ENCODE measurements at places on chromosomes 16 and 17. TPM values are rescaled to one million over a fixed set of nuclear protein-coding genes. Genes with fewer than 3 reads are reported as not detected.

- peaks cover 22% of the 10 kb centered on the region for H3K27me3 ChIP-seq
- H3K27ac ChIP-seq = no peak overlapping the region
- no peaks in the 10 kb centered on the region for H3K36me3 ChIP-seq
- no peak overlapping the region for H3K4me3 ChIP-seq
- H3K4me1 ChIP-seq = peaks cover 41% of the 10 kb centered on the region
Measured at GRCh38 chr16:2839650-2840450, 9.7 kb downstream of the ZG16B start.

- H3K4me3 ChIP-seq = no peak overlapping the region
- no peaks in the 10 kb centered on the region for H3K4me1 ChIP-seq
- no peaks in the 10 kb centered on the region for H3K36me3 ChIP-seq
- peaks cover 34% of the 10 kb centered on the region for H3K27me3 ChIP-seq
- no peak overlapping the region for H3K27ac ChIP-seq
Measured at GRCh38 chr16:29779474-29779873, 1.4 kb downstream of the ZG16 start.

GRCh38 chr17:15973016-15973415 lies 26.5 kb downstream of the ZSWIM7 start:
- peaks cover 32% of the 10 kb centered on the region for H3K36me3 ChIP-seq
- H3K27me3 ChIP-seq = no peaks in the 10 kb centered on the region
- no peak overlapping the region for H3K4me3 ChIP-seq
- no peak for DNase-seq

DNA sequence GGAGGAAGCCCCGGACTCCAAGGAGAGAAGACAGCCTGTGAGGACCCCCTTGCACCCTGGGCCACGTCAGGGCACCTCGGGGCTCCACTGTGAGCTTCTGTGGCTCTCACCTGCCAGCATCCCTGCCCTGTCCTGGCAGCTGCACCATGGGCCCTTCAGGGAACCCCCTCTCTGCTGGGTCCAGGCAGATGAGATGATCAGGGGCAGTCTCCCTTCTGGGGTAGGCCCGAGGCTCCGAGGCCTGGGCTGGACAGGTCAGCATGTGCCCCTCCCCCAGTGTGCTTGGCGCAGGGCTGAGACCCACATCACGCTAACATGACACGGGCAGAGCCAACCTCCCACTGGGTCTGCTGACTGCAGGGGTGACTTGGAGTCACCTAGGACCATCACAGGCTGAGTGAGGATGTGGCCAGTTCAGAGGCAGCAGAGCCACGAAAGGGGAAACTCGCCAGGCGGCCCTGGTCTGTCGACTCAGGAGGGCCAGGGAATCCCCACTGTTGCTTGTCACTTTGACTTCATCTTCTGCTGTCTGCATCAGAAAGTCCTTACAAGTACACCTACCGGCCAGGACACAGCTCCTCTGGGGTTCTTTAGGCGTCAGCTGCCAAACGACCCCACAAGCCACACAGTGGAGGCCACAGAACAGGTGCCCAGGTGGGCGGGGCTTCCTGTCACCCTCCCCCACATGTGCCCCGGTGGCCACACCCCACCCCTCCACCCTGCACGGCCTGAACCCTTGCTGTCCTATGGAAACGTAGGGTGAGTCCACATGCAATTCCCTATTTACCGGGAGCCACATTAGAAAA lies 2.2 kb downstream of the GALNS start:
- no peak overlapping the region for H3K27ac ChIP-seq
- DNase-seq = peak; percentile 35
- no peaks in the 10 kb centered on the region for H3K27me3 ChIP-seq
- H3K4me1 ChIP-seq = peaks cover 55% of the 10 kb centered on the region
- no peak overlapping the region for H3K4me3 ChIP-seq

- H3K4me1 ChIP-seq = no peaks in the 10 kb centered on the region
- peaks cover 85% of the 10 kb centered on the region for H3K36me3 ChIP-seq
- no peak overlapping the region for H3K27ac ChIP-seq
- H3K27me3 ChIP-seq = no peaks in the 10 kb centered on the region
- no peak for DNase-seq
- no peak overlapping the region for H3K4me3 ChIP-seq
Measured at GRCh38 chr16:27489421-27489820, 60.3 kb downstream of the GTF3C1 start.

GRCh38 chr16:22004341-22004740 lies 3.4 kb upstream of the PDZD9 start:
- no peaks in the 10 kb centered on the region for H3K36me3 ChIP-seq
- no peak overlapping the region for H3K27ac ChIP-seq
- DNase-seq = no peak
- H3K4me3 ChIP-seq = no peak overlapping the region
- H3K27me3 ChIP-seq = peaks cover 4% of the 10 kb centered on the region

- H3K27ac ChIP-seq = no peak within 1 kb of the TSS
- peaks cover 18% of the 10 kb centered on the region for H3K4me1 ChIP-seq
- peaks cover 15% of the 10 kb centered on the region for H3K27me3 ChIP-seq
- peak; percentile 91 for DNase-seq
- H3K36me3 ChIP-seq = no peaks in the 10 kb centered on the region
Measured at GRCh38 chr16:50548125-50548908, at the start of gene NKD1. Gene NKD1, plus strand, starts transcription at chr16:50548396. Its CDS starts 158 bp downstream, at chr16:50548554.

GRCh38 chr16:72935896-72936295 lies 112.0 kb downstream of the ZFHX3 start:
- peaks cover 24% of the 10 kb centered on the region for H3K27me3 ChIP-seq
- H3K27ac ChIP-seq = no peak overlapping the region
- no peak for DNase-seq
- H3K36me3 ChIP-seq = no peaks in the 10 kb centered on the region

- no peaks in the 10 kb centered on the region for H3K27me3 ChIP-seq
- H3K27ac ChIP-seq = no peak overlapping the region
- no peak overlapping the region for H3K4me3 ChIP-seq
- no peaks in the 10 kb centered on the region for H3K36me3 ChIP-seq
Measured at GRCh38 chr16:14095883-14096551, 24.9 kb downstream of the MRTFB start.

DNA sequence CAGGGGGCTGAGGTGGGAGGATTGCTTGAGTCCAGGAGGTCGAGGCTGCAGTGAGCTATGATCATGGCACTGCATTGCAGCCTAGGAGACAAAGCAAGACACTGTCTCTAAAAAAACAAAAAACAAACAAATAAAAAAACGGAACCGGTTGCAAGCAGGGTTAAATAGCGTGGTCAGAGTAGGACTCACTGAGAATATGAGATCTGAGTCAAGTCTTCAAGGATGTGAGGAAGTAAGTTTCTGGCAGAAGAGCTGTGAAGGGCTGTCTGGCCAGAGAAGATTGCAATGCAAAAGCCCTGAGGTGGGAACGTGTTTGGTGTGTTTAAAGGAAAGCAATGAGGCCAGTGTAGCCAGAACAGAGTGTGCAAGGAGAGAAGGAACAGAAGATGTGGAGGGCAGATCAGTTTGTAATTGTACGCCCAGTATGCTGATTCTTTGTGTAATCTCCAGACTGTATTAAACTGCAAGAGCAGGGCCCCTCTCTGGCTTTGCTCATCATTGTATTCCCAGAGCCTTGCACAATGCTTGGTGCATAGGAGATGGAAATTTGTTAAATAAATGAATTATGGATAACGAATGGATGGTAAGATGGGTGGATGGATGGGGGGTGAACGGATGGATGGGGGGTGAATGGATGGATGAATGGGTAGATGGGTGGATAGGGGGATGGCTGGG lies 6.3 kb downstream of the G6PC1 start:
- no peak for DNase-seq
- H3K27ac ChIP-seq = no peak overlapping the region
- H3K27me3 ChIP-seq = peaks cover 50% of the 10 kb centered on the region

GRCh38 chr16:74944466-74944865 lies 40.5 kb downstream of the WDR59 start:
- no peak overlapping the region for H3K4me3 ChIP-seq
- H3K27me3 ChIP-seq = no peaks in the 10 kb centered on the region
- H3K27ac ChIP-seq = no peak overlapping the region
- H3K4me1 ChIP-seq = no peaks in the 10 kb centered on the region

GRCh38 chr17:19686400-19687090 lies 29.8 kb downstream of the SLC47A2 start:
- H3K4me1 ChIP-seq = no peaks in the 10 kb centered on the region
- H3K4me3 ChIP-seq = no peak overlapping the region
- no peaks in the 10 kb centered on the region for H3K36me3 ChIP-seq
- DNase-seq = no peak
- no peaks in the 10 kb centered on the region for H3K27me3 ChIP-seq

DNA sequence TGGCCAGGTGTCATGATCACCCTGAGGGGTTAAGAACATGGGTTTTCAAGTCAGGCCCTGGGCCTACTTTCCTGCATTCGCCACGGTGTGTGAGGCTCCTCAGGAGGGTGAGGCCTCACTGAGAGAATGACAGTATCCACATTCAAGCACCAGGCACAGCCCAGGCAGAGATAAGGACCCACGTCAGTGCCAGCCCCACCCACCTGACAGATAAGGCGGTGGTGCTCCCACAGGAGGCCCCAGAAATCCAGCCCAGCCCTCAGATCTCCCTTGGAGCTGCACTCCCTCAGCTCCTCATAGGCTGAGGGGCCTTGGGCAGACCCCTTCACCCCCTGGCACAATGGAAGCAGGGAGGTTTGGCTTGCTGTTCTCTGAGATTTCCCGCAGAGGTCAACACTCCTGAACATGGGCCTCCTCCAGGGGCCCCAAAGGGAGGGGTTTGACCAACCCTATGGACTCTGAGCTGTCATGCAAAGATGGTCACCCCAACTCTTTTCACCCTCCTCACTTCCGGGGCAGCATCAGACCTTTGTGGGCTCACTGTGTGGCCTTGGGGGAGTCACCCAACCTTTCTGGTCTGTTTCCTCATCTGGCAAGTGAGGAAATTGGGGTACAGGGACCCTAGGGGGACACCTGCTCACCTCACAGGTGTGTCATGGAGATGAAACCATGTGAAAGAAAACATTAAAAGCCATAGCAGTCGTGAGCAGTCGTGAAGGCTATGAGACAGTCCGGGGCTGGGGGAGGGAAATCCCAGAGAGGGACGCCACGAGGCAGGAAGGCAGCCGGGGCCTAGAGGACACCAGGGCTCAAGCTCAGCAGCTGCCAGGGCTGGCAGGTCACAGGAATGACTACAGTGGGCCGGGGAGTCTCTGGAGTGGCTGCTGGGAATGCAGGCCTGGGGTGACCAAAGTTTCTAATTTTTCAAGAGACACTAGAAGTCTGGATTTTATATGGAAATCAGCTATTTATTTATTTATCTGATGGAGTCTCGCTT lies 15.4 kb downstream of the PLLP start:
- peak overlapping the region; percentile 61 for H3K27ac ChIP-seq
- DNase-seq = peak; percentile 87
- H3K4me3 ChIP-seq = no peak overlapping the region
- H3K4me1 ChIP-seq = peaks cover 36% of the 10 kb centered on the region

GRCh38 chr16:87044032-87044382 lies 273.2 kb downstream of the C16orf95 start:
- no peaks in the 10 kb centered on the region for H3K36me3 ChIP-seq
- H3K4me1 ChIP-seq = peaks cover 3% of the 10 kb centered on the region
- no peak overlapping the region for H3K4me3 ChIP-seq
- H3K27ac ChIP-seq = no peak overlapping the region
- no peak for DNase-seq
- H3K27me3 ChIP-seq = peaks cover 11% of the 10 kb centered on the region

GRCh38 chr17:76772842-76773525 lies 35.1 kb downstream of the MFSD11 start:
- H3K4me3 ChIP-seq = no peak overlapping the region
- H3K27ac ChIP-seq = peak overlapping the region; percentile 5
- H3K27me3 ChIP-seq = no peaks in the 10 kb centered on the region
- peaks cover 55% of the 10 kb centered on the region for H3K36me3 ChIP-seq

DNA sequence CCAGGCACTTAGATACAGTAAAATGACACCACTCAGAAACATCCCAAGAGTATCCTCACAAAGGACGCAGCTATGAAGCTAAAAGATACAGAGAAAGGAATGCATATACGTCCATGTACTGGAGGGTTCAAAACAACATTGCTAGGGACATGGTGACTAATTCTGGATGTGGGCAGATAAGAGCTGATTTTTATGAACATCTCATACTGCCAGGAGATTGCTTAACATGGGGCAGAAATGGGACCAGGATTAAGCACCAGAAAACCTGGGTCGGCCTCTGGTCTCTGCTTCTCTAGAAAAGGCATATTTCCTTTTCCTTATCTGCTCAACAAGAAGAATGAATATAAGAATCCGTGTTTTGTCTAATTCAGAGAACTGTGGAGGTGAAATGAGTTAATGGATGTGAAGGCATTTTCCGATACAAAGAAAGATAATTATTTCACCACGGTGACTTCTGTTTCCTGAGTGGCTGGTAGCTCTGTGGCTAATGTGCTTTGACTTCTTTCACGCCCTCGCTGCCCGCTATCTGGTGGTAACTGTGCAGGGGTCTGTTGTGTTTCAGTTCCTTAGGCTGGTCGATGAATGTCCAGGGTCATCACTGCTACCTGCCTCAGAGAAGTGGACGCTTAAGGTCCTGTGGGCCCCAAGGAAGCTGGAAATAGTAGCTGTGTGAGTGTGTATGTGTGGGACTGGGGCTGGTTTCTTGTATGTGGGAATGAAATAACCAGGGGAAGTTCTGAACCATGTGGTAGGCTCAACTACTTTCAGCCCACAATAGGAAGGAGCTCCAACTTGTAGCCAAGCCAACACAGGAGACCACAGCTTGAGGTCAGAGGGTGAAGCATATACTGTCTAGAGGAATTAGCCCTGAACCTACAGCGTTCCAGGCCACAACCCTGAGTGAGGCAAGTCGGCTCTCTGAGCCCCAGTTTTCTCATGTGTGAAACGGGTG lies 15.8 kb upstream of the CCL5 start:
- no peak overlapping the region for H3K27ac ChIP-seq
- no peaks in the 10 kb centered on the region for H3K27me3 ChIP-seq
- H3K4me1 ChIP-seq = peaks cover 28% of the 10 kb centered on the region
- no peaks in the 10 kb centered on the region for H3K36me3 ChIP-seq

DNA sequence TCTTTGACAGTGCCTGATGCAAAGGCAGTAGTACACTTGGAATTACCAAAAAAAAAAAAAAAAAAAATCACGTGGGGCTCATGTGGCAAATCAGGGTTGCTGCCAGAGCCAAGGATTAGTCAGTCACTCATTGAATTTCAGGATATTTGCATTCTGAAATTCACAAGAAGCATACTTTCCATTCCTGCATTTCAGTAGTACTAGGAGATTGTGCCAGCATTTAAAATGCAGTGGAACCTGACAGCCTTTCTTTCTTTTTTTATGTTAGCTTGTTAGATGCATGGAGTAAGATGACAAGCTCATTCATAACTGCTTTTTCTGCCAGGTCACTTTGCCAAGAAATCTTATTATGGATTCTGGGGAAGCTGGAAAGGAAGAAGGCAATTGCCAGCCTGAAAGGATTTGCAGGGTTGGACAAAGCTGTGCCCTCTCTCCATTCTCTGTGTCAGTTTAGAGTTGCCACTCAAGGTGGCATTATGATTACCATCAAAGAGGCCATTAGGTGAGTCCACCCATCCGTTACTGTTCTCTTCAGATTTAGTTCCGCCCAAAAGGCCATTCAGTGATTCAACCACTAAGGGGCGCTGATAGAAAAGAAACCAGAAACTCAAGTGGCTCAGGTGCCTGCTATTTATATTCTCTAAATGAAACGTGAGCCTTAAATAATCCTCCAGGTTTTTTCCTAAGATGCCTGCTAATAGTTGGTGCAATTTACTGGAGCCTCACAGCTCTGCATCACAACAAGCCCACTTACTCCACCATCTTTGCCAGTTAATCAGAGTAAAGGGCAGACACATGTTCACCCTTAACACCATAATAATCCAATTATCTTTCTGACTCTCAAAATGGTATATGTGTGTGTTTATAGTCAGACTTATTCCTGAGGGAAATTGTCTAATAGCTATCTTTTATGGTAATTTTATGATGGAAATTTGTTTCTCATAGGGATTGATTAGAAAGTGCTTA lies 59.0 kb downstream of the TANGO6 start:
- DNase-seq = peak; percentile 48
- peaks cover 13% of the 10 kb centered on the region for H3K36me3 ChIP-seq
- H3K4me3 ChIP-seq = no peak overlapping the region

The HSD11B2 gene
- total RNA-seq = 2.0 TPM

The TERB1 gene
- total RNA-seq = not detected

The CCL7 gene
- not detected for total RNA-seq

The AATK gene
- total RNA-seq = 0.51 TPM

The SNN gene
- 2.9 TPM for total RNA-seq

The SPATA32 gene
- not detected for total RNA-seq

The PLLP gene
- total RNA-seq = 0.42 TPM

Measured in K562 (cell line).